K562 (cell line): ENCODE measurements at places on chromosomes 1 and 21. TPM values are rescaled to one million over a fixed set of nuclear protein-coding genes. Genes with fewer than 3 reads are reported as not detected.
A peak's percentile ranks its signal among the peaks of the same experiment; 100 is the strongest.

DNA sequence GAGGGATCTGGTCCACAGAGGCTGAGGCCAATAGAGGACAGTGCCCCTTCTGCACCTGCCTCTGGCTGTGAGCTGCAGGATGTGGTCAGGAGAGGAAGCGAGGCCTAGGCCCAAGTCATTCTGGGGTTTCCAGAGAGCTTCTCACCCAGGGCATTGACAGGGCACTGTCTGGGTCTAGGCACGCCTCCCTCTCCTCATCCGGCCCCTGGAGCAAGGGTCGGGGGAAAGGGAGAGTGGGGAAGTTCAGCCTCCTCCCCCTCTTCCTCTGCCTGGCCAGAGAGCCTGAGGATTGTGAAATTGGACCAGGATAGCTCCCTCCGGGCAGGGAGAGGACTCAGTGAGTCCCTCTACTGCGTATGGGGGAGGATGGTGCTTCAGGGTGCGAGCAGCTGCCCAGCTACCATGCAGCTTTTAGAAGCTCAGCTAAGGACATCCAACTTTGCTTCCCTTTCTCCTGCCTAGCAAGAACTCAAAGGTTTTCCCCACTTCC, 6.3 kb upstream of the INAVA start:
- H3K27ac ChIP-seq, result no peak overlapping the region
- no peak for DNase-seq
- H3K4me1 ChIP-seq, result peaks cover 7% of the 10 kb centered on the region; the same call in 2 of the 3 replicates
- no peak overlapping the region for H3K4me3 ChIP-seq

DNA sequence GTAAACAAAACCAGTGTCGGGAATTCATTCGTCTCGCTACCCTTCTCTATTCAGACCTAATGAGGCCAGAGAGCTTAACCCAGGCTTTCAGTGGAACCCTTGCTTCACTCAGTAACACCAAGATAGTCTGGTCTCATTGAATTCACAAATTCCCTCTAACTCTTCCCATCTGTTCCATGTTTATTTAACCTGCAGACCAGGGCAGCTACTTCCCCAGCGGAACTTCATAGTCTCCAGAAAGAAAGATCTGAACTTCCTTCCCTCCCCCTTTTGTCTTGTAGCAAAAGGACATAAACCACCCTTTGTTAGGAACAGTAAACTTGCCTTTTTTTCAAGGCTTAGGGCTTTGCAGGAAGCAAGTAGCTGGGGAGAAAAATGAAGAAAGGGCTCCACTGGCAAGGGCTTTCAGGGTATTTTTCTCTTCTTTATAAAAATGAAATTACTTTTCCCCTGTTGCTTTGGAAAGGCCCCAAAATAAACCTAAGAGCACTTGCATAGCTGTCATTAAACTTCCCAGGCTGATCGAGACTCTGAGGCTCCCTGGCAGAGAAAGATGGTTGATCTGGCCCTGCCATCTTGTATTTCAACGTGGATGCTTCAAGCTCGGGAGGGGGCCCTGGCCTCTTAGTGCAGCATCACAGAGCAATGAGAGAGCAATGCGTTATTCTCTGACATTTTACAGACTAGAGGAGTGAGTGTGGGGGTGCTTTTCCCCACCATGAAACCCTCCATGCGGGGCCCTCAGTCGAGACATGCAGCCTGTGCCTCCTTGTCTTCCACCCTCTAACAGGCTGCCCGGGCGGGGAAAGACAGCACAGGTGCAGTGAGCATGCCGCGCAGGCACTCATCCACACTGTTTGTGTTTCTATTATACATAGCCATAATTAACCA, 30.0 kb downstream of the MIS18A start:
- H3K27me3 ChIP-seq, result peaks cover 58% of the 10 kb centered on the region
- H3K4me3 ChIP-seq, result no peak overlapping the region
- no peaks in the 10 kb centered on the region for H3K36me3 ChIP-seq

DNA sequence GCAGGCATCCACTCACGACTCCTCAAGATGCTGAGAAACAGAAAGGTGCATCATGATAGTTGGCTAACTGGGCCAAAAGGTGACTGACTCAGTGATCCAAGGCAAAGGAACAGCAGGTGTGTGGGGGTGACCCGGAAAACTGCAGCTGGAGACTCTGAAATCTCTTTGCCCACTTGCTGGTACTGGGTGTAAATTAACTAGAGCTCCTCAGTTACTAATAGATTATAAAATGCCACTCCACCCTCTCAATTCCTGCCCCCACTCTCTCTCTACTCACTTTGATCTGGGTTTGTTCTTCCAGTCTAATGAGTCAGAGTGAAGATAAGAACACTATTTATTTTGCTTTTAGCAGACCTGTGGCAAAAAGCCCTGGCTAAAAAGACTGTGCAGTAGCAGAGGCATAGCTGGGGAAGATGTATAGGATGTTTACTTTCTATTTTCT, 7.2 kb upstream of the PIGC start:
- H3K36me3 ChIP-seq, result no peaks in the 10 kb centered on the region
- DNase-seq, result no peak
- peaks cover 47% of the 10 kb centered on the region for H3K4me1 ChIP-seq
- no peaks in the 10 kb centered on the region for H3K27me3 ChIP-seq
- no peak overlapping the region for H3K4me3 ChIP-seq
- 0 out of 3 replicates have a peak overlapping the region, but pooled peaks have one; percentile 9 for H3K27ac ChIP-seq

DNA sequence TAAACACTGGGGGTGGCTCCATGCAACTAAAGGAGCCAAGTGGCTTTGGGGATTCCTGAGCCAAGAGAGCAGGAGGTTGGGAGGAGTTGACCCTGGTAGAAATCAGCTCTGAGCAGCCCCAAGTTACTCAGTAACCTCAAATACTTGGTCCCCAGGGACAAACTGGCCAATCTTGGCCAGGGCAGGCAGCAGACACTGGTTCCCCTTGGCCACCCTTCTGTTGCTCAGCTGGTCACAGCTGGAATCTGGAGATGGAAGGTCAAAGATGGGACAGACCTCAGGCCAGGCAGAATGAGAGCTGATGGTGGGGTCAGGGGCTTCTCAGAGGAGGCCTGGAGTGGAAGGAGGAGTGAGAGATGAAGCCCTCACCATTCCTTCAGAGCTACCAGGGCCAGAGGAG, 3.3 kb upstream of the RHBG start:
- no peak for DNase-seq
- peaks cover 16% of the 10 kb centered on the region for H3K4me1 ChIP-seq
- H3K27ac ChIP-seq, result no peak overlapping the region
- no peaks in the 10 kb centered on the region for H3K36me3 ChIP-seq
- peaks cover 19% of the 10 kb centered on the region; the same call in 1 of the 2 replicates for H3K27me3 ChIP-seq
- H3K4me3 ChIP-seq, result no peak overlapping the region

DNA sequence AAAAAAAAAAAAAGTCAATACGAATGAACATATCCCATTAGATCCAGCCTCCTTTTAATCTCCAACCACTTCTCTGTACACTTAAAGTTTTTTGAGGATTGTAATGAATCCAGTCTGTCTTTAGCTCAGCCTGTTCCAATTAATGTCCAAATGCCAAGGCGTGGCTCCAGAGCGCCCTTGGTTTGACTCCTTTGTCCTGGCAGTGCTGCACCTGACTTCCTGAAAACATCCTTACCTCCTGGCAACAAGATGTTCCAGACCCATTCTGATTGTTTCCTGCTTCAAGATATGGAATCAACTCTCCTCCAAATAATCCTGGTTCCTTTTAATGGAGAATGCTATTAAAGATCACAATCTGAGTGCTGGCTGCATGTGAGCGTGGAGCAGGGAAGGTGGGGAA, 74.1 kb upstream of the FAM20B start:
- H3K4me1 ChIP-seq, result no peaks in the 10 kb centered on the region
- no peak for DNase-seq
- H3K4me3 ChIP-seq, result no peak overlapping the region
- no peaks in the 10 kb centered on the region for H3K36me3 ChIP-seq
- H3K27me3 ChIP-seq, result peaks cover 41% of the 10 kb centered on the region

DNA sequence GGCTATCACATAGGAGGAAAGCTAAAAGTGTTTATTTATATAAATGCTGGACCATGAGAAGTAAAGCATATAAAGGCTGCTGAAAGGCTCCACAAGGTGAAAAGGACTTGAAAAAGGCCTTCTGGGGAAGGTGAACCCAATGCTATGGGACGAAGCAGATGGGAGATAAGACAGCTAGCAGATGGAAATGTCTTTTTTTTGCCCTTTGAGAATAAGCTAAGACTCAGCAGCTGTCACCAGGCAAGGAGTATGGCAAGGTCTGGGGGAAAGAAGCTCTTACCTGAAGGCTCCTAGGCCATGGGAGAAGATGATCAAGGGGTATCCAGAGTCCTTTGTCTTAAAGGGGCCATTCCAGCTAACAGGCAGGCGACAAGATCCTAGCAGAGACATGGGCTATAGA, 9.9 kb downstream of the PAFAH2 start:
- no peak overlapping the region for H3K4me3 ChIP-seq
- no peak for DNase-seq
- H3K27me3 ChIP-seq, result no peaks in the 10 kb centered on the region
- H3K27ac ChIP-seq, result no peak overlapping the region
- H3K4me1 ChIP-seq, result peaks cover 21% of the 10 kb centered on the region

DNA sequence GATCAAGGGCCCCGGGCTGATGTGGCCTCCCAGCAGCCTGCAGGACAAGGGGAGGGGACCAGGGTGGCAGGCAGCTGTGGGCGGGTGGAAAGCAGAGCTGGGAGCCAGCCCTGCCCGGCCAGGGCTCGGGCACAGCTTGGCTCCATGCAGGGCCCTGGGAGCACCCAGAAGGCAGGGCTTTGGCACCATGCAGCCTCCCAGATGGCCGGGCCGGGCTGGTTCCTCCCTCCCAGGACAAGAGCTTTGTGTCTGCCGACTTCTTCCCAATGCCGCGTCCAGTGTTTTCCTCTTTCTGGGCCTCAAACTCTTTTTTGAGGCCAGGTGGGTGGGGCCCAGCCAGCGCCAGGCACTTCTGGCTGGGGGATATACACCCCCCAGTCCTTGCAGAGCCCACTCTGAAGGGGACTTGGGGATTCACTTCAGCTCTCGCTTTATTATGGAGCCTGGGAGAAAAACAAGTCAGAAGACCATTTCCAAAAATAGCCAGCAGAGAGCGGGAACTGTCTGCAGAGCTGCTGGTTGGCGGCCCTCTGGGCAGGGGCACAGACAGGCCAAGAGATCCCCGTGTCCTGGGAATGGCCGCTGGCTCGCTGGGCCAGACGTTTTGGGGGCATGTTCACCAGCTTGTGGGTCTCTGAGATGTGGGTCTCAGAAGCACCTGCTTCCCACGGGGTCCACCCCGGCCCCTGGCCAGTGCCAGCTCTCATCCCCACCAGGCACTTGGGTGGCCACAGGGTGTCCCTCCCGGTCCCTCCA, 103.8 kb upstream of the ARHGEF16 start:
- H3K4me1 ChIP-seq, result 0 out of 3 replicates have a peak, but pooled peaks cover 6% of the 10 kb centered on the region
- peaks cover 24% of the 10 kb centered on the region for H3K27me3 ChIP-seq
- no peak overlapping the region for H3K27ac ChIP-seq
- H3K36me3 ChIP-seq, result no peaks in the 10 kb centered on the region
- DNase-seq, result no peak
- H3K4me3 ChIP-seq, result no peak overlapping the region

DNA sequence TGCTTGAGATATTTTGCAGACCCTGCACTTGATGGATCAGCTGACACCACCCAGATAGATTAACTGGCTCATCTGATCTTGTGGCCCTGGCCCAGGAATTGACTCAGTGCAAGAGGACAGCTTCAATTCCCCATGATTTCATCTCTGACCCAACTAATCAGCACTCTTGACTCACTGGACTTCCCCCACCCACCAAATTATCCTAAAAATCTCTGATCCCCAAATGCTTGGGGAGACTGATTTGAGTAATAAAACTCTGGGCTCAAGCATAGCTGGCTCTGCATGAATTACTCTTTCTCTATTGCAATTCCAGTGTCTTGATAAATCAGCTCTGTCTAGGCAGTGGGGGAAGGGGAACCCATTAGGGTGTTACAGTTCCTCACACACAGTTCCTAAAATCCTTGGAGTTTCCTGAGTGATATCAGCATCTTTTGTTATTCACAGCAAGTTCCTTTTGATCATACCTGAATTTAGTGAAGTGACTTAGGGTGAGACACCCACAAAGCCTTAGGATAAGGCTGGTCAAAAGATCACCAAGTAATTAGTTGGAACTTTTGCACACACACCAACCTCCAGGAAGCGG, 104.2 kb downstream of the COP1 start:
- H3K4me1 ChIP-seq, result no peaks in the 10 kb centered on the region
- DNase-seq, result no peak

- no peak for DNase-seq
- H3K27me3 ChIP-seq, result no peaks in the 10 kb centered on the region
- H3K27ac ChIP-seq, result no peak overlapping the region
- H3K4me3 ChIP-seq, result no peak overlapping the region
- no peaks in the 10 kb centered on the region for H3K4me1 ChIP-seq
- no peaks in the 10 kb centered on the region for H3K36me3 ChIP-seq
These were observed 67.9 kb upstream of the PUM1 start for GRCh38 chr1:31133368-31133767.

GRCh38 chr1:176543360-176544129, 80.6 kb downstream of the PAPPA2 start:
- H3K4me3 ChIP-seq, result no peak overlapping the region
- H3K36me3 ChIP-seq, result no peaks in the 10 kb centered on the region
- no peak for DNase-seq
- no peaks in the 10 kb centered on the region for H3K4me1 ChIP-seq
- no peaks in the 10 kb centered on the region; the same call in 2 of the 3 replicates for H3K27me3 ChIP-seq

DNA sequence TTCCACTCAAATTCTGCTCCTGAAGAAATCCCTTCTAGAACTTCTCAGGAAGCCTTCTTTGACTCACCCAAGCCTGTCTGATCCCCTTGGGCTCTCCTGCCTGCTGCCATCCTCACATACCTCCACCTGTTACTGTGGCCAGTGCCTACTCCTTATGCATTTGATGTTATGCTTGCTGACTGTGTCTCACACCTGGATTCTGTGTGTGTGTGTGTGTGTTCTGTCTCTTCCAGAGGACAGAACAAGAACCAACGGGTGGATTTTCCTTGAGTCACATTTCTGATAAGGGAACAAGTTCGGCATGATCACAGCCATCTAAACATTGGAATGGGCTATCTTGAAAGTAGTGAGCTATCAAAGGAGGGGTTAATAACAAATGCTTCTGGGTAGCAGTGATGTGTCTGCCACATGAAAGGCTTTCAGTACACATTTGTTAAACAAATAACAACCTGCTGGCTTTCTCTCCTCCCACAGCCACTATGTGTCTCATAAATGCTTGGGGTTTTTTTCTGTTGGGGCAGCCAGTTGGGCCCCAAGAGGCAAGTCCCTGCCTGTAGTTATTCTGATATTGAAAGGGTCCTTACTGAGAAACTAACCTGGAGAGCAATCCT, 8.9 kb upstream of the GPR37L1 start:
- H3K27me3 ChIP-seq, result peaks cover 3% of the 10 kb centered on the region; the same call in 1 of the 3 replicates
- no peak overlapping the region for H3K27ac ChIP-seq
- H3K4me1 ChIP-seq, result peaks cover 8% of the 10 kb centered on the region; the same call in 2 of the 3 replicates
- H3K4me3 ChIP-seq, result no peak overlapping the region
- H3K36me3 ChIP-seq, result no peaks in the 10 kb centered on the region

FAM151A gene
- total RNA-seq, result not detected in 2 replicates

HSPA6 gene
- total RNA-seq, result 3.0 and 3.9 TPM in 2 replicates
